Activated CD8-positive, alpha-beta memory T cell treated with anti-CD3 and anti-CD28 coated beads for 1 hour (primary cell): ENCODE measurements at places on chromosomes 7 and 10.

DNA sequence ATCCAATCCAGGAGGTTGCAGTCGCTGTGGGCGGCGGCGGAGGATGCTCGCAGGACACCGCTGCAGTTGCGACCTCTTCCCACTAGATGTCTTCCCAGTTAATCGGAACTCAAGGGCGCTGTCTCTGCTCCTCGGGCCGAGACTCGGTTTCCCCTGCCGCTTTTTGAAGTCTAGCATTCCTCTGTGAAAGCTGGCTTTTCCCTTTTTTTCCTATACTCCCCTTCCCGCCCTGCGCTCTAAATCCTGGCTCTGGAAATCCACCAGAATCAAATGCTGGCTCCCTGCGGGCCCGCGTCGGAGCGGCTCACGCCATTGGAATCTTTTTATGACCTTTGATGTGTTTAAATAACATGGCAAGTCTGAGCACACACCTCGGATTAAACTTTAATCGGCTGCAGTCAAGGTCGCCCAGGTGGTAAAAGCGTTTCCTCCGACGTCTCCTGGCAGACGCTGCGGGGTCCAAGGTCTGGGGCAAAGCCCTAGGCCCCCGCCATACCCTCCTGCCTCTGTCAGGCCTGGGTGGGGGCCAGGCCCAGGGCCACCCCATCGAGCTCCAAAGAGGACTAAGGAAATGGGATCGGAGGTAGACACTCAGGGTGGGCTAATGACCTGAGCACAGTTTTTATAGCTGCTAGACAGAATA, 10.7 kb upstream of the HOXA13 start:
- no peak for DNase-seq

- DNase-seq = no peak
Measured at GRCh38 chr10:6101181-6101580, 12.3 kb downstream of the RBM17 start.

- DNase-seq = no peak
Measured at GRCh38 chr7:41655426-41655825, 47.5 kb downstream of the INHBA start.

DNA sequence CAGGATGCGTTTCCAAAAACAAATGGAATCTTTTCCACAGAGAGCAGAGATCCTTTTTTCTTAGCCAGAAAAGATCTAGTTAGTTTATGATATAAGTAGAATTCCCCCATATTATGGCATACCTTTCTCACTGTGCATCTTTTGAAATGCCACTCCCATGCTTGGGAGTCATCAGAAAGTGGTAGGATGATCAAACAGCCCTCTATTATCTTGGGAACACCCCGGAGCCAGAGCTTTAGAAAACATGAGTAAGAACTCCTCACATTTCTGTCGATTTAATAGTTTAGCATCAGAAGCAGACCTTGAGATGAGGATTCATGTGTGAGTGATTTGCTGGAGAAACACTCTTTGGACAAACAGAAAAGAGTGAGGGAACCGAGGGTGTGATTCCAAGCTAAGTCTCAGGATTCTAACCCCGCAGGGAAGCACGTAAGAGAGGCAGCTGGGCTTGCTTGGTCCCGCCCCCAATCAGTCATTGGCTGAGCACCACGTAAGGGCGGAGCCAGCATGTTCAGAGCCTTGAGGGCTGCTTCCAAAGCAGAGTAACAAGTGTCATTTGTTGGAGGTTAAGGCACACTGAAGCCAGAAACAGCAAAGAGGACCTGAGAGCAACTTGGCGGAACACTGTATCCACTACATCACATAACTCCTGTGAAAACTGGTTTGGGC, 43.7 kb upstream of the NXPH1 start:
- no peak for DNase-seq

DNA sequence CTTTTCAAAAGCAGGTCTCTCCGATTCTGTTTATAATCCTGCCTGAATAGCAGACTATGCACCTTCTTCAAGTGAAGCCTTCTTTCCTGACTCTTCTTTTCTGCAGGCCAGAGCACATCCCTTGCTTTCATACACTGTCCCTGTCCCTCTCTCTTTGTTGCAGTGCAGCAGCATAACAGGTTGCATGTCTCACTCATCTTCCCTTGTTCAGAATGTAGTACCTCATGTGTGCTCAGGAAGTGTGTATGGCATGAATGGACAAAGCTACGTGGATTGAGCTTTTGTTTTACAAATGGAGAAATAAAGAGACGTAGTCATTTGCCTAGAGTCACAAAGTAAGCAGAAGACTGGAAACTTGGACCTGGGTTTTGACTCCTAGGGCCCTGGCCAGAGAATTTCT, 68.0 kb downstream of the PTPRZ1 start:
- no peak for DNase-seq
